ENCODE measurements at places on chromosomes 16 and 17.

DNA sequence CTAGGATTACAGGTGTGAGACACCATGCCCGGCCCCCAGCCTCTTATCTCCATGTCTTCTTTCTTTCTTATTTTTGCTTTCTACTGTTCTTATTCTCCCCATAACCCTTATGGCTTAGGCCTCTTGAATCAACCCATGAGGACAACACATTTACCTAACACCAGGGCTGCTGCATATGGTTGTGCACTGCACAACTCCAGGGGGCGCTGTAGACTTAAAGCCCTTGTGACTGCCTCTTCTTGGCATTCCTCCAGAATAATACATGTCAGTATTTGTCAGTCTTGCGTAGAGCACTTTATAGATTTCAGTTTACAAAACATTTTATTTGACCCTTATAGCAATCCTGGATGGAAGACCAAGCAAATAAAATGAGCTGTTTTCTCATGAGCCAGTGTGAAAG lies 225.0 kb upstream of the SALL1 start:
- no peak for DNase-seq

- no peak for DNase-seq
Observed at GRCh38 chr16:31361201-31362110, 6.5 kb downstream of the ITGAX start.

DNA sequence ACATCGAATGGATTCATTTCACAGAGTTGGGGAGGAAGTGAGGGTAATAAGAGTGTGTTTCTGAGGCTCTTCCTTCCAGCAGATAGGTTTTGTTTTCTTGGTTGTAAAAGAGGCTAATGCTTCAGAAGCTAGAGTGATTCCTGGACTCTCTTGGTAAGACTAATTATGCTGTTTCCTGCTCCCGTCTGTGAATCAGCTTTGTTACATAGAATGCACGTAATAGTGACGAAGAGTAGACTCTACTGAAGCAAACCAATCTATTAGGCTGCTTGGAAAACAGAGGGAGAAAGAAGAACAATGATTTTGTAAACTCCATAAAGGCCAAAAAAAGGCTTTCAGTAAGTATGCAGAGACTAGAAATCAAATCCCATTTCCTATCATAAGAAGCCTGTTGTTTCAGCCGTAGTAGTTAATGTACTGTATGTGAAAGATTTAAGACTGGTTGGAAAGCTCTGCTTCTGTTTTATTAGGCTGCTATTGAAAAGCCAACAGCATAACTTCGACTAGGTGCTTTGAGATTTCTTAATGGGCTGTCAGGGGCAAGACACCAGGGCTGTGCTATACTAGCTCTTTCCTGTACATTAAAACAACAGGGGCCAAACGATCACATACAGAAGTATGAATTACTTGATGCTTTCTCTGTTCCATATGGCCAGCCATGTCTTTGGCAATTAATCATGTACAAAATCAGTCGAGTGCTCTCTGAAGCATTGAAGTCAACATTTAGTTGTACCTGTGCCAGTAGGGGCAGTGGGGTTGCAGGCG lies 219.0 kb downstream of the FTO start:
- DNase-seq, result no peak

GRCh38 chr17:80844418-80844990 lies 147.1 kb upstream of the CHMP6 start:
- DNase-seq, result no peak

DNA sequence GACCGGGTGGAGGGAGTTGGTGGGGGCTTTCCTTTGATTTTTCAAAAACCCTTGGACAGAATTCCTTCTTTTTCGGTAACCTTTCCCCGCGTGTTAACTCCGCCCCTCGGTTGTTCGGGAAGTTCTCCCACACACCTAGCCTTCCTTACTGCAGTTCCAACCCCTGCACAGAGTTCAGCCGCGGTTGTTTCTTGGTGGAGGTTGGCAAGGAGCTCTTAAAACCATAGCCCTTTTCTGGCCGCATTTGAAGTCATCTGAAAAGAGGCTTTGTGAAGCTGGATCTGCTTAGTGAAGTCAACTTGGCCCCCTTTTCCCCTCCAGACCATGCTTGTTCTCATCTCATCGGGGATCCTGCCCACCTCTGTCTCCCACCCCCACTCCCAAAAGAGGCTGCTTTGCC lies 1.8 kb downstream of the CACNG4 start:
- no peak for DNase-seq

GRCh38 chr16:50602531-50603205 lies 54.5 kb downstream of the NKD1 start:
- DNase-seq, result no peak

GRCh38 chr17:40815381-40815780 lies 7.0 kb downstream of the KRT10 start:
- no peak for DNase-seq

GRCh38 chr17:67238991-67239390 lies 6.0 kb downstream of the HELZ start:
- DNase-seq, result no peak

GRCh38 chr17:77755410-77755963 lies 203.0 kb upstream of the TNRC6C start:
- DNase-seq, result no peak

GRCh38 chr16:678858-679813 lies 1.1 kb upstream of the STUB1 start:
- no peak for DNase-seq

DNA sequence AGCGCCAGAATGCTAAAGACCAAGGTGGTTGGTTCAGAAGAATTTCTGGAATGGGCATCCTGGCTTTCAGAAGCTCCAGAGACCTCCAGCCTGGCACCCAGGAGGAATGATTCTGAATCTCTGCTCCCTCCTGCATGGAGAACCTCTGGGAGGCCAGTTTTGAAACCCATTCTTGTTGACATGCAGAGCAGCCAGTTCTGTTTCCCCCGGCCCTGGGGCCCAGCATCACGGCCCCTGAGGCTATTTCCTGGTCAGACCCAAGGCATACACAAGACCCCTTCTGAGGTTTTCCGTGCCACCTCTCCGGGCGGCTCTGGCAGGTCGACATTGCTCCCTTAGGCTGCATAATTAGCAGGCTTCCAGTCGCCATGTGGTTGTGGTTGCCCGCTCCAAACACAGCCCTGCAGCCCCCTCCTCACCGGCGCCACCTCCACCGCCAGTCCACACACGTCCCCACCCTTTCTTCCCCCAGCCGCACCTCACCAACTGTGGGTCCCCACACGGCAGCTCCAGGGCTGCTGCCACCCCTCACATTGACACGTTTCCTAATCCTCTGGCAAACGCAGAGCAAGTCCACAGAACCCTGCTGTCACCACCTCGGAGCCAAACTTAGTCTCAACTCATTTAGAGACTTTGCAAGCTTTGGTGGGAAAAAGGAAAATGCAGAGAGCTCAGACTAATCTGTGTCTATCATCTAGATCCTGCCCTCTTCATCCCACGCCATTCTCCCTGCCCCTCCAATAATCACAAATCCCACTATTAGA lies 367.1 kb downstream of the SOX9 start:
- DNase-seq, result no peak

DNA sequence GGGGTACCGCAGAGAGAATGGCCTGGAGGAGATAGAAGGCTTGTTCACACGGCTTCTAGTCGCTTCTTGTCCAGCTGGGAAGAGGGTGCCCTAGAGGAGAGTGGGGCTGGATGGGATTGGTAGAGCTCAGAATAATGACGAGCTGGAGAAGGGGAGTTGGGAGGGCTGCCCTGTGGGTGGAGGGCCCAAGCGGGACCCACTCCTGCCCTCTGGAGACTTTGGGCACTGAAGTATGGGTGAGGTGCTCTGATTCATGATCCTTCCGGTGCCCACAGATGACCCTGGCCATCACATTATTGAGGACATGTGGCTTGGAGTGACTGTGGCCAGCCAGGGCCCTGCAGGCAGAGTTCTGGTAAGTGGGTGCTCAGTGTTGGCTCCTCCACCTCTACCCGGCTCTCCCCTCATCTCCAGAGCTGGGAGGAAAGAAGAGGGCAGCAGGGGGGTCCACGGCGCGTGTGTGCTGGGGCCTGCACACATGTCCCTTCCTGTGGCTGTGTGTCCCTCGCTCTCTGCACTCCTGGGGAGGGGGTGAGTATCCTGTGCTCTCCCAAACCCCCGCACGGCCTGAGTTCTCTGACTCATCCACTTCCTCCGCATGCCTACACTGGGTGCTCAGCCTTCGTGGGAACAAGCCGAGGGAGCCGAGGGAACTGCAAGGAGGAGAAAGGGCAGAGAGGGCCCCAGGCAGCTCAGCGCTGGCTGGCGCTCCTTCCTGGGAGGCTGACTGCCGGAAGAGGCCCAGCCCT lies 8.5 kb downstream of the ITGA3 start:
- no peak for DNase-seq

DNA sequence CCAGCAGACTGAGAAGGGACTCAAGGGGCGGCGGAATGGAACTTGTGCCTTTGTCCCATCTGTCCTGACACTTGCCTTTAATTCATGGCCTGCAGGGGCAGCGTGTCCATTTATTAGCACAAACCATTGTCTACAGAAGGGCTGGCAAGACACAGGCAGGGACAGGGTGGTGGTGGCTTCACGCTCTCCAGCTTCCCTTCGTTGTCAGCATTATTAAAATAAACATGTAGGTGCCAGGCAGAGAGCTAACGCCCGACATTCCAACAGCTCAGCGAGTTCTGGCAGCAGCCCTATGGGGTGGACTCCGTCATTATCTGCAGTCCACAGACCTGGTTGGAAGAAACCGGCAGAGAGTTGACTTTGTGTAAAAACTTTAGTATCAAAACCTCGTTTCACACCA lies 16.3 kb downstream of the DNAI2 start:
- DNase-seq, result no peak

GRCh38 chr17:37756051-37756450 lies 11.2 kb upstream of the HNF1B start:
- DNase-seq, result no peak

DNA sequence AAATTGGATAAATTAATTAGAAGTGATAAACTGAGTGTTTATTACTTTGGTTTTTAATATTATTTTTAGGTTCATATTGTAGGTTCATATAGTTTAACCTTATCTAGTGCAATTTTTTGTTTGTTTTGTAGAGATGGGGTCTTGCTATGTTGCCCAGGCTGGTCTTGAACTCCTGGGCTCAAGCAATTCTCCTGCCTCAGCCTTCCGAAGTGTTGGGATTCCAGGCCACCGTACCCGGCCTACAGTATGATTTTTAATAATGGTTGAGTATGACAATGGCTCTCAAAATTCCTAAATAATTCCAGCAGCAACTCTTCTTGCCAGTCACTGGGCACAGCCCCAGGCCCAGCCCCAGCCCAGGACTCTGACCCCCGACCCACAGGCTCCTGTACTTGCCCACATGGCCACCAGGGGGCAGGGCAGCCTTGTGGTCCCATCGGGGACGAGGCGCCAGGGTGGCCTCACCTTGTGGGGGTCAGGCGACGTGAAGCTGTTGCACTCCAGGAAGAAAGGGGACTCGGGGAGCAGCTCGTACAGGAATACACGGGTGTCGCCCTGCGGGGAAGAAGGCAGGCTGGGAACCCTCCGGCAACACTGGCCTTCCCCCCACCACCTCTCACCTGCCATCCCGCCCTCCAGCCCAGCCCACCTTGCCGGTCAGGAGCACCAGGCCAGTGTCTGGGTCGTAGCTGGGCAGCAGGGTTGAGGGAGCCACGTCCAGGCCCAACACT lies 7.9 kb upstream of the PAM16 start:
- peak; percentile 62 for DNase-seq

GRCh38 chr17:7234083-7234951 lies at the start of gene DVL2:
TSS of gene DVL2 (minus strand) at chr17:7234517. CDS start at chr17:7234262, 255 bp downstream.
- peak; percentile 99 for DNase-seq

GRCh38 chr17:19713901-19714361 lies 2.5 kb downstream of the SLC47A2 start:
- peak; percentile 4 for DNase-seq
